ENCODE measurements at places on chromosomes 5 and 9.

DNA sequence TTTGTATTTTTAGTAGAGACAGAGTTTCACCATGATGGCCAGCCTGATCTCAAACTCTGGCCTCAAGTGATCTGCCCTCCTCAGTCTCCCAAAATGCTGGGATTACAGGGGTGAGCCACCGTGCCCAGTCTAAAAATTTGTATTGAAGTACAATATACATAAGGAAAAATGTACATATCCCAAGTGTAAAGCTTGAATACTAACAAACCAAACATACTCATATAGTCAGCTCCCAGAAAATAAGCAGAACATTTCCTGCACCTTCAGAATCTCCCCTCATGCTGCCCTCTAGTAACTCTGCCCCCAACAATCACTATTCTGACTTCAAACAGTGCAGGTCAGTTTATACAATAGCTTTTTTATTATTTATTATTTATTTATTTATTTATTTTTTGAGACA is 1.6 kb upstream of the NOL6 start:
- DNase-seq, result no peak

GRCh38 chr5:88886746-88887341 is 3.9 kb upstream of the MEF2C start:
- DNase-seq, result no peak

DNA sequence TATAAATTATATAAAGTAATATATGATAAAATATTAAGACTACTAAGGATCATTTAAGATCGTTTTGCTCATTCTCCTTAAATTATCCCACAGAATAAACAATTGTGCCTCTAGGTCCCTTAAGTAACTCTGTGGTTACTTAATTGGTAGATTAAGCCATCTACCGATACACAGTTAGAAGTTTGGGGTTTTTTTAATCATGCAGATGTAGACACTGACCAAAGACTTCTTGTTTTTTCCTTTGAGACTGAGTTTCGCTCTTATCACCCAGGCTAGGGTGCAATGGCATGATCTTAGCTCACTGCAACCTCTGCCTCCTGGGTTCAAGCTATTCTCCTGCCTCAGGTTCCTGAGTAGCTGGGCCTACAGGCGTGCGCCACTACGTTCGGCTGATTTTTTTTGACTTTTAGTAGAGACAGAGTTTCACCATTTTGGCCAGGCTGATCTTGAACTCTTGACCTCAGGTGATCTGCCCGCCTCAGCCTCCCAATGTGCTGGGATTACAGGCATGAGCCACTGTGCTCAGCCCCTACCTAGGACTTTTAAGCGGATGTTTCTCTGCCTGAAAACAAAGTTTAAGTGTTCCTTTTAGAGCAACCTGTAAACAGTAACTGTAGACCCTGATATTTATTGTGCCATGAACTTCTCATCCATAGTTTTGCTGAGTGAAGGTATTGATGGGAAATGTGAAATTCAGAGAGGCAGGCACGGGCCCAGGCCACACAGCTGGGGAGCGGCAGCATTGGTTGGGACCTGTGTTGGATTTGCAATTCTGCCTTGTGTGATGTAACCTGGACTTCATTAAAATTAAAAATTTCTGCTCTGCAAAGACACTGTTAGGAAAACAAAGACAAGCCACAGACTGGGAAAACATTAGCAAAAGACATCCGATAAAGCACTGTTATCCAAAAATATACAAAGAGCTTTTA is 11.6 kb downstream of the CEL start:
- DNase-seq, result no peak

DNA sequence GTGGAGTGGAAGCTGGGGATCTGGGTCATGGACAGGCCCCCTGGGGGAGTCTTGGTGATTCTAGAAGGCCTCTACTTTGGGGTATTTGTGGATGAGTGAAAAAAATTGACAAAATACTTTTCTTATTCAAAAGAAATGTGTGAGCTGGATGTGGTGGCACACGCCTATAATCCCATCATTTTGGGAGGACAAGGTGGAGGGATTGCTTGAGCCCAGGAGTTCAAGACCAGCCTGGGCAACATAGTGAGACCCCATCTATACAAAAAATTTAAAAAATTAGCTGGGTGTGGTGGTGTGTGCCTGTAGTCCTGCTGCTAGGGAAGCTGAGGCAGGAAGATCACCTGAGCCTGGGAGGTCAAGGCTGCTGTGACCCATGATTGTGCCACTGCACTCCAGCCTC is 6.6 kb upstream of the NCS1 start:
- DNase-seq, result no peak

- DNase-seq, result peak; percentile 10
These were observed 40.7 kb upstream of the ZNF300 start for GRCh38 chr5:150945486-150945885.

GRCh38 chr5:1883120-1883924 is 597 bp upstream of the IRX4 start:
- DNase-seq, result no peak

GRCh38 chr5:169421677-169422076 is 120.7 kb upstream of the SLIT3 start:
- no peak for DNase-seq

- no peak for DNase-seq
These were observed 43.4 kb upstream of the FUBP3 start for GRCh38 chr9:130535818-130536521.

All from T1000 (cell line).